ENCODE measurements at places on chromosomes 7 and 10.

DNA sequence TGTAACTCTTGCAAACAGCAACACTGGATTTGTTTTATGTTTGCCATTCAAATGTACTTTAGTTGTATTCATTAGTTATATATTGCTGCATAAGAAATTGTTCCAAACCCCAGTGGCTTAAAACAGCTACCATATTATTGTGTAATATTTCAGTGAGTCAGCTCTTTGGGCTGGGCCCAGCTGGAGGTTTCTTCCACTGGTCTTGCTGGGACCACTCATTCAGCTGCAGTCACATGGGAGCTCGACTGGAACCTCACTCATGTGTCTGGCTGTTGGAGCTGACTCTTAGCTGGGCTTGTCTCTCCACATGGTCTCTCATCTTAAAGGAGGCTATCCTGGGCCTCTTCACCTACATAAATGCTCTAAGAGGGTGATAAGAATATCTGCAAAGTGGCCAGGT, 23.2 kb upstream of the PIP4K2A start:
- no peak for DNase-seq

DNA sequence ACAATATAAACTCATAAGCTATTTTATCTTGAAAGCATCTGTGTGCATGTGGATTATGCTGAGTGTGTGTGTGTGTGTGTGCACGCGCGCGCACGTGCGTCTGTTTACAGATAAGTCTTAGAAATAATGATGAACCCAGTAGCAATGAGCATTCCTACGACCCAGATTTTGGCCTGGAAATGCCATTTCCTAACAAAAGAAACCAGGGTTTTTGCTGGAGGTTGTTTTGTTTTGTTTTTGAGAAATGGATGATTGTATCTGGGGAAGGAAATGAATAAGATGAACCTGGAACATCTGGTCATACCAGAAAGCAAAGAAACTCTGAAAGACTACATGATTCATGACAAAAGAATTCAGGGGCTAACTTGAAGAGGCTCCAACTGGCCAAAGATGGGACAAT, 22.1 kb upstream of the LMOD2 start:
- no peak for DNase-seq

DNA sequence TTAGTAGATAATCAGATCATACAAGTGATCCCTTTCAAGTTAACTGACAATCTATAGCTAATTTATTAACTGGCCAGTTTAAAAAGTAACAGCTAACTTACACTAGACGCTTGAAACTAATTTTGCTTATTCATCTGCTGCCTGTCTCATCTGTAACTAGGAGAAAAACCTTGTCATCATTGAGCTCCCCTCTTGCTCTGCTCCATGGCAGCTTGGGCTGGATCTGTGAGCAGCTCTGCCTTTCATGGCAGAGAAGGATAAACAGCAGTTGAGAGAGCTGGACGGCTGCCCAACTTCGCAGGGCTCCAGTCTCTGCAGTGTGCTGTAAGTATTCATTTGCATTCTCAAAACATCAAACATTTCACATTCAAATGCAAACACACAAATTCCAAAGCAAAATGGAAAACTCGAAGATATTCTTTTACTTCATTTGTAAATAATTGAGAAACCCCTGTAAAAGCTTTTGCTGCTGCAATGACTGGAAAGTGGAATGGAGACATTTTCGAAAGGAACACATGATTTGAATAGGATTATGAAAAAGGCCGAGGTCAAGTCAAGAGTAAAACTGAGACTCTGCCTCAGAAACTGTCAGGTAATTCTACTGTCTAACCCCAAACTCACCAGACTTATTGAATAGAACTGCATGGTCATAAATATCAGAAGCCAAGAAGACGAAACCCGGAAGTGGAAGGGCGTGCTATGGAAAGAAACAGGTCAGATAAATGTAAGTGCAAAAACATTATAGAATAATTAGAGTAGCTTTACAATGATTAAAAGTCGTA, 17.6 kb downstream of the SLC35B4 start:
- no peak for DNase-seq

- no peak for DNase-seq
Measured at GRCh38 chr7:75642810-75643486, 95.8 kb downstream of the HIP1 start.

DNA sequence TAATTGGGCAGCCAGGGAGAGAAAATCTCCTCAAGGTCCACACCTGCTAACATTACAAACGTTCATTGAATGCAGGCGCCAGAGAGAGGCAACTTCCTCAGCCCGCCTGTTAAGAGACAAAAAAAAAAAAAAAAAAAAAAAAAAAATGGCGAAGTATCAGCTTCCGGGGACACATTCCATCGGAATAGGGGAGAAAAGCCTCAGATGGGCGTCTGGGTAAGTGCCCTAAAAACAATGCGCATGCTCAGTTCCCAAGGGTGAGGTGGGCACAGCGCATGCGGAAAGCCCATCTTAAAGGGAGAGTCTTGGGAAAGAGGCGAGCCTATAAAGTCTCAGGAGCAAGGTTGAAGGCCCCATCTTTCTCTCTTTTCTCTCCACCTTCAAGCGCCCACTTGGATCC, 1139.7 kb upstream of the CELF2 start:
- no peak for DNase-seq

DNA sequence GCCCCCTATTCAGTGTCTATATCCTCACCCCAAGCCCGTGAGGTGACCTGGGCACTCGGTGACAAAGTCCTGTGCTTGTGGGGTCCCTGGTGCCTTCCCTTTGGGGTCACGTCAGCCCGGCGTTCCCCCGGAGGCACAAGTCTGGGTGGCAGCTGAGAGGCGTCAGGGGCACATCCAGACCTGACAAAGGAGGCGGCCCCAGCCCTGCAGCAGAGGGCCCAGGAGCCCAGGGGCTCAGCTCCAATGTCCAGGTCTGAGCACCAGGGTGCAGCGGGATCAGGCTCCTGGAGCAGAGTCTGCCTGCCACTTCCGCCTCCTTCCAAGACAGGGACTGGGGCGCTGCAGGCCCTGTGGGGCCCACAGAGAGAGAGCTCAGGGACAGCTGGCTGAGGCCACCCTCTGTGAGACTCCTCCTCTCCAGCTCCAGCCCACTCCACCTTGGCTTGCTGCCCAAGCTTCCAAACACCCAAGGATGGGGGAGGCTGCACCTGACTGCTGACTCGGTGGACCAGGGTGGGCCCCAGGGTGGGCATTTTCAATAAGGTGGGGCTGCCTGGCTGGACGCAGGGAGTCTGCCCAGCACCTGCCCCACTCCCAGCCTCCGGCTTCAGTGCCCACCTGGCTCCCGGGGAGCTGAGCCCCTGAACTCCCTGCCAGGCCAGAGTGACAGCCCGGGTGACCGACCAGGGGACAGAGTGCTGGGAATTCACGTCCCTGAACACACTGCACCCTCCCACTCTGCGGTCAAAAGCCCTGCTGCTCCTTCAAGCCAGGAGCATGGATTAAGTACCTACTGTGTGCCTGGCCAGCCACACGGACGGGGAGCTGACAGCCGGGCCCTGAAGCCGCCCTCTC, 1.0 kb upstream of the KNDC1 start:
- no peak for DNase-seq

GRCh38 chr7:139066315-139066714, 30.5 kb upstream of the ZC3HAV1L start:
- DNase-seq: no peak

Data from muscle of arm (tissue), 14 donors.